ENCODE measurements at places on chromosomes 4 and X. TPM values are rescaled to one million over a fixed set of nuclear protein-coding genes. Genes with fewer than 3 reads are reported as not detected.

Gene GPR119
- total RNA-seq, result not detected

Gene FGFR3
- 0.11 TPM for total RNA-seq

Gene USP46
- total RNA-seq, result 9.2 TPM

Gene ADH1A
- not detected for total RNA-seq
